CD14-positive monocyte (primary cell): ENCODE measurements at places on chromosomes 2 and 18.

DNA sequence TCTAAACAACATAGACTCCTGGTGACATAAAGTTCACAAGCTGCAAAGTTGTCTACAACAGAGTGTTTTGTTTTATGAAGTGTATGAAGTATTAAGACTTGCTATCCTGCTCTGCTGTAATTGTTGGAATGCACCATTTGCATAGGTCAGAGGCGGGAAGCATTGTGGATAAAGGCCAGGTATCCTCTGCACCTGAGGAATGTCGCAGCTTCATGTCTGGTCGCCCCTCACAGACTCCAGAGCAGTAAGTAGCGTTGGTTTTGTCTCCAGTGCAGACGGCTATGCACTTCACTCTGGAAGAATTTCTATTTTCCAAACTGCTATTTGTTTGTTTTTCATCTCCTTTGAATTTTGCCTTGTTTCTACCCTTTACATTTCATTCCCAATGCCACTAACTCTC, 63.1 kb downstream of the UNC80 start:
- no peak for DNase-seq

DNA sequence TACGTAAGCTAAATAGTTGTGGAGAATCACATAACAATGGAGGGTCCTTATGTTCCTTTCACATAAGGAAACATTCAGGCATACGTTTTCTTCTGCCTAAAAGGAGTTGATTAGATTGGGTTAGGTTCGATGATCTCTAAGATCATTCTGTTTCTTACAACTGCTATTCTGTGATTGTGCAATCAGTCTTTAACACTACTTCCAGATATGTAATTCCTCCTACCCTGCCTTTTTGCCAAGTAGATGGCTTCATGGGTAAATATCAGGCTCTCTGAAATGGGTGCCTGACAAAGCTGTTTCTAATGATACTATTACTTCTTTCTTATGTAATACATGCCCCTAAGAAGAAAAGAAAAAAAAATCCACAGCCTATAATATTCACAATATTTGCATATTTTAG, 321.5 kb downstream of the XIRP2 start:
- no peak for DNase-seq

- DNase-seq, result peak; percentile 89
These were observed 10.0 kb downstream of the HK2 start for GRCh38 chr2:74843899-74844298.

DNA sequence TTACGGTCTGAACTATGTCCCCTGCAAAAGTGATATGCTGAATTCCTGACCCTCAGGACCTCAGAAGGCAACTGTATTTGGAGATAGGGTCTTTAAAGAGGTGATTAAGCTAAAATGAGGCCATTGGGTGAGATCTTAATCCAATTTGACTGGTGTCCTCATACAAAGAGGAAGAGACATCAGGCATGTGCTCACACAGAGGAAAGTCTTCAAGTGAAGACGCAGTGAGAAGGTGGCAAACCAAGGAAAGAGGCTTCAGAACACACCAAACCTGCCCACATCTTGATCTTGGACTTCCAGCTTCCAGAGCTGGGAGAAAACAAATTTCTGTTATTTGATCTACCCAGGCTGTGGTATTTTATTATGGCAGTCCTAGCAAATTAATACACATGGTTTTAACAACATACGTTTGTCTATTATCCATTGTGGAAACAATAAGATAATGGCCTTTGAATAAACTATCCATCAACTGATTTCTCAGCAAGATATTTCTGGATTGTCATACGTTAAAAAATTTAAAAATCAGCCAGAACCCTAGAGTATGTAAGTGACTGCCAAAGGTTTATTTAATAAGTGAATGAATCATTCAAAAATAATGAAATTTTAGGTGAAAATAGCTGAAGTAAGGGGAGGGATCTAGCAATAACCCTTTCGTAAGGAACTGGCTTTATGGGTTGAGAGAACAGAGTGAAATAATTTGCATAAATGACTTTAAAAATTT, 6.5 kb downstream of the WIPF1 start:
- no peak for DNase-seq

DNA sequence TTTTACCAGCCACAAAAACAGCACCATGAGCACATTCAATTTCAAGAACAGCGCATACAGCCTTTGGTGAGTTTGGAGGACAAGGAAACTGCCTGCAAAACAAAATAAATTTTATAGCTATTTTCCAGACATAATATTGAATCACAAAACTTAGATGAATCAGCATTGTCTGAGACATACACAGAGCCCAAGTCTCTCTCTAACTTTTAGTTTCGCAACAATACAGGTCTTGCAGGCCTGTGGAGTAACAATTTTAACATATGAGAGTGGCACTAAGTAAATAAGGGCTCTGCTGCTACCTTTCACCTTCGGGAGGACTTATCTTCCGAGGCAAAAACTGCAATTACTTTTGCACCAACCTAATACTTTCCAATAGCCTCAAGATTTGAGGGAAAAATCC, 56.1 kb upstream of the PEX13 start:
- peak; percentile 59 for DNase-seq

DNA sequence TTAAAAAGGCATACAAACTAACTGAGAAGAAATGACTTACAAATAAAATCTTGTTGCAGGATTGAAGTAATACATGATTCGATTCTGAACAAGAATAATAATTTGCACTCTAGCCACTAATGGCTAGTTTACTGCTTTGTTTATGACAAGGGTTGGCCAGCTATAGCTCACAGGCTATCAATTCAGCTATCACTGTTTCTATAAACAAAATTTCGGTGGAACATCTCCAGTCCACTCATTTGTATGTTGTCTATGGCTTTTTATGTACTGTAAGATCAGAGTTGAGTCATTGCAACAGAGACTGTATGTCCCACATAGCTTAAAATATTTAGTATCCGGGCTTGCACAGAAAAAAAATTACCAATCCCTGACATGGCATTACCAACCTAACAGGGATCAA, 543.7 kb upstream of the CNTNAP5 start:
- no peak for DNase-seq

GRCh38 chr18:41529093-41529492, 425.9 kb upstream of the PIK3C3 start:
- DNase-seq, result no peak

- peak; percentile 87 for DNase-seq
These were observed 90.6 kb upstream of the TAF1B start for GRCh38 chr2:9752441-9753275.

GRCh38 chr2:240255811-240256703, 115.6 kb upstream of the OTOS start:
- no peak for DNase-seq

GRCh38 chr2:121134728-121135127, 150.3 kb downstream of the TFCP2L1 start:
- DNase-seq, result no peak

GRCh38 chr18:13444430-13445240, 226.1 kb downstream of the LDLRAD4 start:
- no peak for DNase-seq

GRCh38 chr2:73830871-73831401, 2.2 kb downstream of the STAMBP start:
- no peak for DNase-seq

- DNase-seq, result no peak
These were observed 149.1 kb downstream of the SLC8A1 start for GRCh38 chr2:40302751-40303325.

GRCh38 chr2:231124838-231125568, at the start of gene HTR2B:
Gene HTR2B (minus strand): TSS chr2:231125042. CDS start chr2:231123764, 1,278 bp downstream.
- DNase-seq, result no peak

- no peak for DNase-seq
These were observed 16.7 kb upstream of the TXNDC2 start for GRCh38 chr18:9868857-9869714.

DNA sequence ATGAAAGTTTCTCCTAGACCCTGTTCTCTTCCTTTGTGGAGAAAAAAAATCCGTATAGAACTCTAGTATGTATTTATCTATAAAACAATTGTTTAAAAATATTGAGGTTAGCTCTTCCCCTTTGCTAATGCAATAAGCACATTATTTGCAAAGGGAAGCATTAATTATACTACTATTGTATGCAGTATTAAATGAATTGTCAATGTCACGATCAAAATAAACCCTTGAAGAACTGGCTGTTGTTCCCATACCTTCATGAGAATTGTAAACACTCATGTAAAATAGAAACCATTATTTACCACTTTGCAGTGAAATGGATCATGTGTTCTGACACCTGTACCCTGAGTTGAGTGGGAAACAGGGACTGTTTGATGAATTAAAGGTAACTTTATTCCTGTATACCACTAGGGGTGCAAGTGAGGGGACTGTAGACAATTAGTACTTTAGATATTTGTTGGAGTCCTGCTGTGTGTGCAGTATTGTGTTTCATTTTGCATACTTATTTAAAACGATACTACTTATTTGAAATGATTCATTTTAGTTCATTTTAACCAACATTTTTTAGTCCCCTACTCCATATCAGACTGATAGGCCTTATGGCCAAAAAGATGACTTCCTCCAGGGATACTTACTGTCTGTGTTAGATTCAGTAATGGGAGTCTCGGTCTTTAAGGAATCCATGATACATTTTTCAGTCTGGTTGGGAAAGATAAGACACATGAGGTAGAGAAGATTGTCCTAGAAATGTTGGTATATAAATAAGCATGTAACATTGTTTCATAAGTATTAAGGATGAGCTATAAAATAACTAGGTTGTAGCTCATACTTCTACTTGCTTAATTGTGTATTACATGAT, 7.9 kb downstream of the PKP4 start:
- no peak for DNase-seq
